ENCODE measurements at places on chromosomes 4 and X.

DNA sequence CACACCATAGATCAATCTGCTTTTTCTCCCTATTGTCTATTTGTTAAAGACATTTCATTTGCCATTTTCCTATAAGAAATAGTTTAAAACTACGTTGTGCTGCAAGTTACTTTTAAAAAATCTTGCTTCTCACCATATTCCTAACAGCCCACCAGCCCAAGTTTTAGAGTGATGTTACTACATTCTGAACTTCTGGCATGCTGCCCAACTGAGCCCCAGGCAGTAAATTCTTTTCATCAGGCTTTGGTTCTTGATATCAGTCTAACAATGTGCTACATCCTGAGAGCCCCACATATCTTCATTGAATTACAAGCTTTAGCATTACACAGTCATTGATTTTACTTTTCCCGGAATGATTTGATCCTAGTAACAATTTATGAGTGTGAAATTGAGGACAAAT lies 283.8 kb upstream of the IL1RAPL1 start:
- no peak for DNase-seq

- no peak for DNase-seq
Observed at GRCh38 chr4:109278594-109279031, 23.8 kb downstream of the COL25A1 start.

- DNase-seq, result no peak
Observed at GRCh38 chr4:67884701-67885100, 899 bp upstream of the TMPRSS11D start.

- DNase-seq, result no peak
Observed at GRCh38 chr4:25370242-25370641, 6.8 kb upstream of the ANAPC4 start.

GRCh38 chrX:108020631-108021030 lies 24.2 kb upstream of the VSIG1 start:
- DNase-seq, result peak; percentile 4

GRCh38 chrX:19372547-19373331 lies 29.0 kb downstream of the PDHA1 start:
- no peak for DNase-seq

GRCh38 chr4:19579608-19580007 lies 672.1 kb upstream of the SLIT2 start:
- no peak for DNase-seq

- no peak for DNase-seq
Observed at GRCh38 chrX:23773601-23774175, 9.3 kb upstream of the SAT1 start.

- DNase-seq, result no peak
Observed at GRCh38 chr4:110055158-110055768, 142.6 kb downstream of the EGF start.

DNA sequence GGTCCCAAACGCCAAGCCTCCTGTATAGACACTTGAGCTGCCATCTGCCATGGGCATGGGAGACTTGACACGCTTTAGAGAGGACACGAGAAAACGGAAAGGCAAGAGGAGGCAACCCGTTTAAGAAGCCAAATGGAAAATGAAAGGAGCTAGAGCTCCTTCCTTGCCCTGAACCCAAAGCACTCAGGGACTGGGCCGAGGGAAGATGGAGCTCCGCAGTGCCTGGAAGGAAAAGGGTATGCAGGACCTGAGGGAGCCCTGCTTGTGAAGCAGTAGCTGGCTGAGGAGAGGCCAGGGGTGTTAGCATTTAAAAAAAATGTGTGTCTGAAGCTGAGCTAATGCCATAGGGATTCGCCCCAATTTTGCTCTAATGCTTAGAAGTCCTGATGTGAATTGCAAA lies 15.1 kb downstream of the MCF2 start:
- DNase-seq, result no peak

GRCh38 chr4:151659601-151660364 lies 101.0 kb downstream of the GATB start:
- DNase-seq, result no peak

DNA sequence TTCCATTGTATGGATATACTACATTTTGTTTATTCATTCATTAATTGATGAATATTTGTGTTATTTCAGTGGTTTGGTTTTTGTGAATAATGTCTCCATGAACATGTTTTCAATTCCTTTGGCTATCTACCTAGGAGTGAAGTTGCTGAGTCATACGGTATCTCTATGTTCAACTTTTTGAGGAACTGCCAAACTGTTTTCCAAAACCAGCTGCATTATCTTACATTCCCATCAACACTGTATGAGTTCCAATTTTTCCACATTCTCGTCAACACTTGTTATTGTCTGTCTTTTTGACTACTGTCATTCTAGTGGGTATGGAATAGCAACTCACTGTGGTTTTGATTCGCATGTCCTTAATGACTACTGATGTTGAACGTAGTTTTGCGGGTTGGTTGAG lies 388.6 kb upstream of the MAGEB2 start:
- DNase-seq, result no peak

GRCh38 chr4:76981644-76982043 lies 32.1 kb downstream of the SEPTIN11 start:
- no peak for DNase-seq

- no peak for DNase-seq
Observed at GRCh38 chrX:17595456-17596035, 141.7 kb upstream of the SCML1 start.

DNA sequence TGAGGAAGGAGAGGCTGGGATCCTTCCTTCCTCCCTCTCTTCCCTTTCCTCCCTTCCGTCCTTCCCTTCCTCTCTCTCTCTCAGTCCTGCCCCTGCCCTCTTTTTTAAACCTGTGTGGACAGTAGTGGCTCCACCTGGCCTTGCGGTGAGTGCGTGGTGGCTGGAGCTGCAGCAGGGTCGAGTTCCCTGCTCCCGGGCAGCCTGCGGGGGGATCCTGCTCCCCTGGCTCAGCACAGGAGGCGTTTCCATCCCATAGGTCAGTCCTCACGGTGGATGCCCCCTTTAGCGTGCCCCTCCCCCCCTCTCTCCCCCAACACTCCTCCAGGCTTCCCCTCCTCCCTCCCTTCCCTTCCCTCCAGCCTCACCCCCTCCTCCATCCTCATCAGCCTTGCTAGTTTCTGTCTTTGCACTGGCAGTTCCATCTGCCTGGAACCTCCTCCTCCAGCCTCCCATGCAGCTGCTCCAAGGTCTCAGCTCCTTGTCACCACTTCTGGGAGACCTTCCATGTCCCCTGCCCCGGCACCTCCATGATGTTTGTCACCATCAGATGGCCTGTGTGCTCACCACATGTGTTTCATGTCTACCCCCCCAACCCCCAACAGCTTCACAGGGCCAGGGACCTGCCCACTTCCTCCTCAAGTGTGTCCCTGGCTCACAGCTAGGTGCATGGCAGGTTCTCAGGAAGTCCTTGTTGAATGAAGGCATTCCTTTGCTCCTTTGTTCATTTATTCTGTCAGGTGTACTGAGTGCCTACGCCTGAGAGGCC lies 68.4 kb downstream of the PSAPL1 start:
- DNase-seq, result no peak

GRCh38 chr4:4327652-4328121 lies 37.6 kb downstream of the ZBTB49 start:
- no peak for DNase-seq

- no peak for DNase-seq
Observed at GRCh38 chr4:68162196-68162595, 32.5 kb upstream of the TMPRSS11F start.

DNA sequence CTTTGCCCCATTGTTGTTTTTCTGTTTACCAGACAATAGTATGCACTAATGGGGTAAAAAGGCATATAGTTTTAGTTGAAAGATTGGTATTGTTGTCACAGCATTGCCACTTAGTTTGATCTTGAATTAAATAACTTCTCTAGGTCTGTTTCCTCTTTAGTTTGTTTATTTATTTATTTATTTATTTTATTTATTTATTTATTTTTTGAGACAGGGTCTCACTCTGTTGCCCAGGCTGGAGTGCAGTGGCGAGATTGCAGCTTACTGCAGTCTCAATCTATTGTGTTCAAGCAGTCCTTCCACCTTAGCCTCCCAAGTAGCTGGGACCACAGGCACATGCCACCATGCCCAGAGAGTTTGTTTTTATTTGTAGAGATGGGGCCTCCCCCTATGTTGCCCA lies 138.6 kb downstream of the KDM6A start:
- DNase-seq, result no peak

- no peak for DNase-seq
Observed at GRCh38 chr4:66048861-66049260, 378.6 kb upstream of the EPHA5 start.

DNA sequence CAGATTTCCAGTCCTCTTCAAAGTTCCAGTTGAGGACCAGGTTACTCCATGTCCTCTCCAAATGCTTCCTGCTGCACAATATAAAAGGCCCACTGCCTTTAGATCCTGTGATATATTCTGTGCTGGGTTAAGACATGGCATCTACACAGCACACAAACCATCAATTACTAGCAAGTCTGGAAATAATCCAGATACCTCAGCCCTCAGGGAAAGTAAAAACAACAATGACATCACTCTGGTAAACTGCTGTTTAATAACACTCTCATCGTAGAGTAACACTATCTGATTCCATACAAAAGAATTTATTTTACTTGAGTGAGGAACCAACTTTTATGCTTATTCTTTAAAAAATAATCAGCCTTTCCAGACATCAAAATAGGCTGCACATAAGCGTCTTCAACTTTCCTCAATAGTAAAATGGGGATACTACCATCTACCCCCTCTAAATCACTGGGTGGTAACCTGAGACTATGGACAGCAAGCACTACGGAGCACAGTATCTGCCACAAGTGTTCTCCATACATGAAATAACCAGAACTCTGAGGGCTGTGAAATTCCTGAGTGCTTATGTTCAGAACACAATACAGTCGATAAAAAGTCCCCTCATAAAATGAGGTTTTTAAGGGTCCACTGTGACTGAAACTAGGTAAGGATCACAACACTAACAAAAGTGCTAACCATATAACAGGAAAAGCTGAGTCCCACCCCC lies 53.4 kb downstream of the ABCG2 start:
- no peak for DNase-seq

DNA sequence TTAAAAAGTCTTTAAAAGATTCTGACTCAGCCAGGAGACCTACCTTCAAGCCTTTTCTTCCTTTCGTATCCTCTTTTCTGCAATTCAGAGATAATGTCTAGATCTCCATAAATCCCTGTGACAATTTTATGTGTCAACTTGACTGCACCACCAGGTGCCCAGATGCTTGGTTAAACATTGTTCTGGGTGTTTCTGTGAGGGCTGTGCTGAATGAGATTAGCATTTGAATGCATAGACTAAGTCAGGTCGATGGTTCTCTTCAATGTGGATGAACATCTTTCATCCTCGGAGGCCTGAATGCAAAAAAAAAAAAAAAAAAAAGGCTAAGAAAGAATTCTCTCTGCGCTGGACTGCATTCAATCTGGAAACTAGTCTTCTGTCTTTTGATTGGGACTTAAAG lies 1082.7 kb downstream of the NLGN4X start:
- DNase-seq, result no peak

DNA sequence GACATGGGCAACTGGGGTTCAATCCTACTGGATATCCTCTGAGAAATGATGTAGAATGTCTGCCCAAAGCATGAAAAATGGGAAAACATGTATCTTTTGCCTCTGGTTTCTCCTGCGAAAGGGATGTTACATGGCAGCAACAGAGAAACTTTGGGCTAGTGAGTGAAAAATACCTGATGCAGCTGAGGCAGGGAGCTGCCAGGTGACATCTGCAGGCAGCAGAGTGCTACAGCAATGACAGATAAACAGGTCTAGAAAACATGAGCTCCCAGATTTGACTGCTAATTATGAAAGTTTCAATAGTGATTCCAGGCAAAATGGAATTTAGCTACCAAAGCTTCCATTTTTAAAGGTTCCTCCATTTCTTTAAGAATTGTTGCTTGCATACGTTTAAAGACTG lies 4.8 kb upstream of the CXCL1 start:
- DNase-seq, result no peak

- DNase-seq, result no peak
Observed at GRCh38 chr4:55435141-55435841, 39.5 kb downstream of the TMEM165 start.

- no peak for DNase-seq
Observed at GRCh38 chr4:139861471-139861870, 195.9 kb downstream of the MGST2 start.

- peak; percentile 71 for DNase-seq
Observed at GRCh38 chrX:123859846-123860838, at the start of gene XIAP. Gene XIAP (plus strand): TSS chrX:123860053. CDS start chrX:123885663, 25,610 bp downstream.

DNA sequence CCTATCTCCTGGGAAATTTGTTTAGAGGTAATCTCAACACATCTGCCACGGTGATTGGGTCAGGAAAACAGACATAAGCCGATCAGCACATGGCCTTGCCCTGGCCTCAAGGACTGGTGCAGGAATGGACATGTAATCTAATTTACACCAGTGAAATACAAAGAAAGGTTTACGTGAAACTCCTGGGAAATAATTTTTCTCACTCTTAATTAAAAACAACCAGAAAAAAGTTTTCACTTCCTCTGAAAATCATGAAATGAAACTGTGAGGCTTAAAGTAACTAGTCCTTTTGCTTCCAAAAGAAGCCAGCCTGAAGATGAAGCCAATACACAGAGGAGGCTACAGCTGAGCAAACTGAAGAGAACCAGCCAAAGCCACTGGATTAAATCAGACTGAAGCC lies 154.1 kb upstream of the FAM241A start:
- no peak for DNase-seq

GRCh38 chr4:122555216-122555615 lies 65.7 kb downstream of the IL21 start:
- DNase-seq, result no peak

- DNase-seq, result no peak
Observed at GRCh38 chrX:112844250-112844649, 3.6 kb upstream of the AMOT start.

DNA sequence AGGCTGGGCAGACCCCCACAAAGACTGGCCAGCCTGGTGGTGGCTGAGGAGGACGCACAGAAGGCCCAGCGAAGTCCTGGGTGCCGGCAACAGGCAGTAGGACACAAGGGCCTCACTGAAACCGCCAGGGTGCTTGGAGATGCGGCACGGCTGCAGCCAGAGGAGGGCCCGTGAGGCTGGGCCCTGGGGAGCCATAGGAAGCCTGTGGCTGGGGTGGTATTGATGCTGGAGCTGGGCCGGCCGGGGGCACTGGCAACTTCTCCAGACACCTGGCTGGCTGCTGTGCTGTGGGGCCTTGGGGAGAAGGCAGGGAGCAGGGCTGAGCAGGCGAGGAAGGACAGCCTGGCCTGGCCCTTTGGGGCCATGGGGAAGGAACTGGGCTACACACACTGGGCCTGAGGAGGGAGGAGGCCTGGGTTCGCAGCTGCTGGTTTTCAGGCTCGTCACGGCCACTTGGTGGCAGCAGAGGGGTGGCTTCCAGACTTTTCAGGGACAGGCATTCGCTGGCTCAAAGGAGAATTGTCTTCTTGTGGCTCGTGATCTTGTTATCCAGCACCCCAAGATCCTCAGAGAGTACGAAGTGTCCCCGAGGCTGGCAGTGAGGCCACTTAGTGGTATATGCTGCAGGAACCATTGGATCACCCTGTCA lies 37.2 kb downstream of the ATP2B3 start:
- DNase-seq, result peak; percentile 24

DNA sequence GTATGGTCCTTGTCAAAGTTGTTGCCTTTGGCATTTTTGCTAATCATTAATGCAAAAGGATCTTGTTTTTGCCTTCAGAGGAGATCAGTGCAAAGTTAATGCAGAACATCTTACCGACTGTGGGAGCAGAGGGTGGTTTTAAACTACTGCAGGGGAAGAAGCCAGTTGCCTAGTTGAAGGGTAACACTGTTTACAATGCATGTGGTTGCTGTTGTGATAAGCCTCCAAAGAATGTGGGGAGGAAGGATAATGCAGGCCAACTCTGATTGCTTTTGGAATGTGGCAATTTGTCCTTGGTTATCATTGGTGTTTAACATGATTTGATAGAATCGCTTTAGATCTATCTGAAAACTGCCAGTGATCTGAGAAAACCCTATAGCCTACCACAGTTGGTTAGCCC lies 204.3 kb upstream of the TLL1 start:
- DNase-seq, result no peak

GRCh38 chr4:53532521-53532920 lies 58.8 kb downstream of the LNX1 start:
- DNase-seq, result no peak

All from HCT116 (cell line).